ENCODE measurements at places on chromosomes 3 and 15.
A peak's percentile ranks its signal among the peaks of the same experiment; 100 is the strongest.

DNA sequence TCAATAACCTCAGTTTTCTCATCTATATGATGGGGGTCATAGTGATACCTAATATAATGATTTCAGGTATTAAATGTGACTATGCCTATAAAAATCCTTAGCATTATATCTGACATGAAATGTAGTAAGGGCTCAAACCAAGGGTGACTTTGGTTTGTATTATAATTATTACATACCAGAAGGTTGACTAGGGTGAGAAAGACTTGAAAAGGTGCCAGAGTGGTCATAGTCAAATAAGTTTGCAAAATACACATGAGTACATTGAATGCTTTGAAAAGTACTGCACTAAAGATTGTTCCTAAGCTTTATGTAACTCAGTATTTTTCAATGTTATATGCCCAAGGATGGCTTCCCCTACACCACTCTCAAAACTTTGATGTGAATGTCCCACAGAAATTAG is 297.2 kb downstream of the ARPP21 start:
- H3K27ac ChIP-seq = no peak overlapping the region
- H3K4me3 ChIP-seq = no peak overlapping the region
- no peaks in the 10 kb centered on the region for H3K4me1 ChIP-seq
- DNase-seq = no peak

DNA sequence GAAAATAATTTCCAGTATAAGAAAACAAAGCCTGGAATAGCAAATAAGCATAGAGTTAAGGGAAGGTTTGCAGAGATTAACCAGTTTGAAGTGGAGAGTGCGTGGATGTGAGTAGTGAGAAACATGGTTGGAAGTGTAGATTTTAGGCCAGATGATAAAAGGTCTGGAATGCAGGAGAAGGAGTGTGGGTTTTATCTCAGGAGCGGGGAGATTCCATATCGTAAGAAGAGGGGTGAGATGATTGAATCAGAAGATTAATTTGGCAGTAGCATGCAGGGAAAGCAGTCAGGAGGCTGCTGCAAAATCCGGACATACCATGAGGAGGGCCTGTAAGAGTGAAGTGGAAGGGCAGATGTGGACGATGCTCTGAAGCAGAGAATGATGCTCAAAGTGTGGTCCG is 13.7 kb downstream of the PPARG start:
- H3K4me3 ChIP-seq = no peak overlapping the region
- H3K36me3 ChIP-seq = no peaks in the 10 kb centered on the region
- no peaks in the 10 kb centered on the region for H3K27me3 ChIP-seq
- no peaks in the 10 kb centered on the region for H3K4me1 ChIP-seq
- DNase-seq = no peak

DNA sequence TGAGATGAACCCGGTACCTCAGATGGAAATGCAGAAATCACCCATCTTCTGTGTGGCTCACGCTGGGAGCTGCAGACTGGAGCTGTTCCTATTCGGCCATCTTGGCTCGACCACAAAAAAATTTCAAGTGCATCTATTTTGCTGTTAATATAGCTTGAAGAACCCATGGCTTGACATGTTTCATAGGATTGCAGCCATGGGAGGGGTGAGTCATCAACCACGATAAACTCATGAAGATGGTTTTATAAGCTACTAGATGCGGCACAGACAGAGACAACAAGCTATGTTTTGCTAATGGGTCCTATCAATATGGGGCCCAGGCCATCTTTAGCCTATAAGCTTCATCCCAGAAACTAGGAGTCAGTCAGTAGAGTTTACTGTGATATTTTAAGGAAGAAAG is 100.4 kb upstream of the PHLDB2 start:
- H3K27ac ChIP-seq = no peak overlapping the region
- no peak overlapping the region for H3K4me3 ChIP-seq
- H3K27me3 ChIP-seq = no peaks in the 10 kb centered on the region
- H3K4me1 ChIP-seq = peaks cover 7% of the 10 kb centered on the region
- no peaks in the 10 kb centered on the region for H3K36me3 ChIP-seq

- no peaks in the 10 kb centered on the region for H3K36me3 ChIP-seq
- H3K4me3 ChIP-seq = no peak overlapping the region
- DNase-seq = no peak
- H3K27ac ChIP-seq = no peak overlapping the region
- H3K4me1 ChIP-seq = no peaks in the 10 kb centered on the region
- no peaks in the 10 kb centered on the region for H3K27me3 ChIP-seq
These were observed 523.7 kb upstream of the PROK2 start for GRCh38 chr3:72308641-72309040.

DNA sequence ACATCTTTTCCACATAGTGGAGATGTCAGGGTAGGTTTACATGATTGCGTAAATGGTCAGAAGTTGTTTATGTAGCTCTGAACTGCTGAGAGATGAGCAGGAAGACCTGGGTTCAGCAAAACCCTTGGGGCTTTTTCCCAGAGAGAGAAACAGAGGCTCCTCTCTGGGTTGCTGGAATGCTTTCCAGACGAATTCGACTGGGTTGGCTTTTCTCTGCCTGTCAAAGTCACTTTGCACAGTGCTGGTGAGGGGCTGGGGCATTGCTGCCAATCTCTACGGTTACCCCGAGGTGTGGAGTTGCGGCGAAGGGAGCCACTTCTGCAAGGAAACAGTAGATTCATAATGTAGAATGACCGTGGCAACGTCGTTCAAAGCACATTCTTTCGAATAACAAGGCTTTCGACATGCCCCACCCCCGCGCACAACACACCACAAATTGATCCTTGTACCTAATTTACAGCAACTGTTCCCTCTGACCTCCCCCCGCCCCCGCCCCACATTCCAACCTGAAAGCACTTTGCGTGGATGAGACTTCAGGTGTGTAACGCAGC is 950 bp upstream of the CNTN4 start:
- H3K4me1 ChIP-seq = no peaks in the 10 kb centered on the region
- no peak overlapping the region for H3K27ac ChIP-seq
- no peaks in the 10 kb centered on the region for H3K36me3 ChIP-seq
- no peak for DNase-seq
- H3K4me3 ChIP-seq = no peak overlapping the region

DNA sequence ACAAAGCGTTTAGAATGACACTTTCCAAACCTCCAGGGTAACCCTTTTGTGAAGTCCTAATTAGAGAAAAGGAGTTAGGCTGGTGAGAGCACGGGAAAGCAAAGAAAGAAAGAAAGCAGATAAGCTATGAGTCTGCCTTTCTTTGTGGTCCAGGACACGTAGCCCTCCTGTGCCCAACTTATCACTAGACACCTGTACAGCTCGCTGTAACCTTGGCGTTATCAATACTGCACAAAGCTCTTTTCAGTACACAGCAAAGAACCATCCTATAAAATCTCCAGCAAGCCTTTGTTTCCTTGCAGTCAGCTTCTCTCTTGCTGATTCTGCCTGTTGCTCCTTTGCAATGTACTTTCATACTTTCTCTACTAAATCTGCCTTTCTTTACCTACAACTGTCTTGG is 6.8 kb upstream of the TAMM41 start:
- no peak overlapping the region for H3K4me3 ChIP-seq
- no peak overlapping the region for H3K27ac ChIP-seq
- no peak for DNase-seq
- H3K27me3 ChIP-seq = no peaks in the 10 kb centered on the region
- H3K36me3 ChIP-seq = no peaks in the 10 kb centered on the region

GRCh38 chr3:150773616-150774192 is 10.7 kb upstream of the SIAH2 start:
- H3K4me1 ChIP-seq = no peaks in the 10 kb centered on the region
- peak; percentile 55 for DNase-seq
- no peak overlapping the region for H3K27ac ChIP-seq
- no peak overlapping the region for H3K4me3 ChIP-seq

GRCh38 chr3:12705981-12706380 is 42.1 kb upstream of the RAF1 start:
- no peak overlapping the region for H3K27ac ChIP-seq
- no peak overlapping the region for H3K4me3 ChIP-seq
- DNase-seq = no peak
- no peaks in the 10 kb centered on the region for H3K27me3 ChIP-seq
- H3K4me1 ChIP-seq = peaks cover 27% of the 10 kb centered on the region

GRCh38 chr15:77518458-77518857 is 97.8 kb downstream of the HMG20A start:
- H3K27ac ChIP-seq = no peak overlapping the region
- H3K27me3 ChIP-seq = no peaks in the 10 kb centered on the region
- H3K36me3 ChIP-seq = no peaks in the 10 kb centered on the region
- H3K4me3 ChIP-seq = no peak overlapping the region
- no peaks in the 10 kb centered on the region for H3K4me1 ChIP-seq

GRCh38 chr3:97479740-97480139 is 284.8 kb upstream of the ARL6 start:
- no peaks in the 10 kb centered on the region for H3K36me3 ChIP-seq

GRCh38 chr15:43867096-43867495 is 40.3 kb downstream of the WDR76 start:
- no peak for DNase-seq
- no peaks in the 10 kb centered on the region for H3K36me3 ChIP-seq
- no peaks in the 10 kb centered on the region for H3K4me1 ChIP-seq
- H3K27ac ChIP-seq = no peak overlapping the region

- no peaks in the 10 kb centered on the region for H3K36me3 ChIP-seq
- no peaks in the 10 kb centered on the region for H3K27me3 ChIP-seq
- DNase-seq = no peak
- no peak overlapping the region for H3K27ac ChIP-seq
- no peaks in the 10 kb centered on the region for H3K4me1 ChIP-seq
These were observed 141.5 kb downstream of the SATB1 start for GRCh38 chr3:18283680-18284079.

DNA sequence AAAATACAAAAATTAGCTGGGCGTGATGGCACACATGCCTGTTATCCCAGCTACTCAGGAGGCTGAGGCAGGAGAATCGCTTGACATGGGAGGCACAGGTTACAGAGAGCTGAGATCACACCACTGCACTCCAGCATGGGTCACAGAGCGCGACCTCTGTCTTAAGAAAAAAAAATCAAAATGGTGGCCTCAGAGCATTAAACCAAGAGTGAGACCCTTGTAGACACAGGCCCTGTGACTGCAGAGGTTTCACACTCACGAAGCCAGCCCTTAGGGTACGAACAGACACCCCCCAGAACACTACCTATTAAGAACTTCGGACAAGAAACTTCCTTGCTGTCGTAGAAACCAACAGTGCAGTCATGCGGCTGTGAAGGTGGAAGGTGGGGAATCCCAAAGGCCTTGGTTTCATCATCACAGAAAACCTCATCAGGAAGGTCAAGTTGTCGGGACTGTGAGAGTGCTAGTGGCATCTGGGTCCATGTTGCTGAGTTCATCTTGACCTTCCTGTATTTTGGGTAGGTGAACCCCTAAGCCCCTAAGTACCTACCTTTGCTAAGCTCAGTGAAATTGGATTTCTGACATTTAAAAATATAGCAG is 4.8 kb upstream of the PDE8A start:
- H3K4me3 ChIP-seq = no peak overlapping the region
- H3K4me1 ChIP-seq = peaks cover 5% of the 10 kb centered on the region
- H3K27ac ChIP-seq = no peak overlapping the region
- H3K27me3 ChIP-seq = no peaks in the 10 kb centered on the region
- H3K36me3 ChIP-seq = no peaks in the 10 kb centered on the region

- H3K27ac ChIP-seq = no peak overlapping the region
- H3K4me1 ChIP-seq = no peaks in the 10 kb centered on the region
- H3K4me3 ChIP-seq = no peak overlapping the region
- no peak for DNase-seq
These were observed 29.8 kb downstream of the POMGNT2 start for GRCh38 chr3:43075904-43076661.

DNA sequence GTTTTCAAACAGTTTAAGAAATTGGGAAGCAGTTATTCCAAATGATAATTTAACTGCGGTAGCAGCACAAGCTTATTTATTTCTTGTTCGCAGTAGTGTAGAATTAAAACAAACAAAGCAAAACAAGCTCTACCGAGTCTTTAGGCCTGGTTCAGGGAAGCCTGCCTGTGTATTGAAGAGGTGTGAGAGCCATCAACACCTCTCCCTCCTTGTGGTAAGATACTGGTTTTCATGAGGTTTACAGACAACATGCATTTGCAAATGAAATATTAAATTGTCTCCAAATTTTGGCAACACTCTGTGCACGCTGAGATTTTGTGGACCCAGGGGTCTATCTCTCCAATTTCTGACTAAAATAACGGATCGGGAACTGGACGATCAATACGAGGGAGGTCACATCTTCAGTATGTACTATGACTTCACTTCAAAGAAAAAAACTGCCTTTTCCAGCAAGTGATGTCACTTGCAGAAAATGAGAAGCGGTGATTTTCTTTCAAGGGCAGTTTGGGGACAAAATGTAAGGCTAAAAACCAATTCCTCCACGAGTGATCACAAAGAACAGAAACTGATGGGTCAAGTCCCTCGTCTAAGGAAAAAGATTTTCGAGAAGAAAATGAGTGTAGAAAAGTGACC is 721 bp downstream of the ATR start:
- no peak for DNase-seq
- H3K27me3 ChIP-seq = no peaks in the 10 kb centered on the region
- H3K36me3 ChIP-seq = no peaks in the 10 kb centered on the region
- peak overlapping the region; percentile 88 for H3K4me3 ChIP-seq

GRCh38 chr3:78736863-78737262 is 1030.9 kb downstream of the ROBO1 start:
- H3K4me1 ChIP-seq = peaks cover 6% of the 10 kb centered on the region
- H3K4me3 ChIP-seq = no peak overlapping the region
- H3K27me3 ChIP-seq = no peaks in the 10 kb centered on the region
- H3K36me3 ChIP-seq = no peaks in the 10 kb centered on the region

GRCh38 chr15:41772720-41773331 is 1.5 kb upstream of the MAPKBP1 start:
- H3K4me1 ChIP-seq = peaks cover 28% of the 10 kb centered on the region
- no peak overlapping the region for H3K4me3 ChIP-seq
- no peak overlapping the region for H3K27ac ChIP-seq
- no peaks in the 10 kb centered on the region for H3K36me3 ChIP-seq

GRCh38 chr3:12553921-12554391 is 2.9 kb upstream of the MKRN2 start:
- no peak overlapping the region for H3K27ac ChIP-seq
- peaks cover 23% of the 10 kb centered on the region for H3K4me1 ChIP-seq
- H3K4me3 ChIP-seq = peak overlapping the region; percentile 52
- DNase-seq = no peak

DNA sequence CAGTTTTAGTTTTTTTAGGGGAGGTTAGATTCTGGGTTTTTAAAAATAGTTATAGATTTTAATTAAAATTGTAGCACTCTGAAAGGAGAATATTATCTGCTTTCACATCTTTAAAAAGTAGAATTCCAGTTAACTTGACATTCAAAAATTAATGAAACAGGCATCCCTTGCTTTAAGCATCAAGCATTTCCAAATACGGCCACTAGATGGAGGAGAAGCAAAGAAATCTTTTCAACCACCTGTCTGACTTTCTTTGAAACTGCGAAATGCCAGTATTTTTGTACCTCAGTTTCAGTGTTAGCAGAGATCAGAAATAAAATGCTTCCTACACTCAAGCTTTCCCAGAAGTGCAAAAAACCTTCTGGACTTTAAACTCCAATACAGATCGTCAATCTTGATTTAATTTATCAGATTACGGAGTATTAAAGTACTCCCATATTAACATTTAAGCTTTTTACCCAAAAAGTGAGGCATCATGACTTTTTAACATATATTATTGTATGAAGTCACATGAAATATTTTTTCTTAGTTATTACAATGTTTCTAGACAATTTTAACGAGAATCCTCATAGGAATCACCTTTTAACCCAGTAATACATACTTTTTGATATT is 153.3 kb downstream of the P3H2 start:
- no peaks in the 10 kb centered on the region for H3K36me3 ChIP-seq
- no peak overlapping the region for H3K4me3 ChIP-seq
- no peak overlapping the region for H3K27ac ChIP-seq
- no peaks in the 10 kb centered on the region for H3K4me1 ChIP-seq
- no peaks in the 10 kb centered on the region for H3K27me3 ChIP-seq

Data from gastrocnemius medialis (tissue), 4 donors.